ENCODE measurements at places on chromosomes 12 and 14. TPM values are rescaled to one million over a fixed set of nuclear protein-coding genes. Genes with fewer than 3 reads are reported as not detected.

SYNE3 gene
- total RNA-seq, result not detected

GRCh38 chr14:72844524-72844923, 49.4 kb downstream of the DPF3 start:
- no peak for DNase-seq

GRCh38 chr12:54363047-54363446, 1.2 kb downstream of the GPR84 start:
- no peak for DNase-seq

DNA sequence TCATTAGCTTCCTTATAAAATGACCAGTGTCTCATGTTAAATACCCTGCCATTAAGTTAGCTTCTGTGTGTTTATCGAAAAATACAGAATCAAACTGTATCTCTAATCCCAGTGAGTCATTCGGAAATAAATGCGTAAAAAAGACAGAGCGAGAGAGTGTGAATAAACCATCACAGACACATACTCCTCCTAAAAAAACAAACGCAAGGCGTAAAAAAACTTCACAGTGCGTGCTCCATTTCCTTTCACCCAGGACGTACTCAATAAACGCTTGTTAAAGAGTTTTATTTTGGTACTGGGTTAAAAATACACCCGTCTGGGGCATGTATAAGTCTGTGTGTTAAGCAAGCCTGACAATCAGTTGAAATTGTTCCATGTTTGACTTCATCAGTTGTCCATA, 58.8 kb upstream of the ISM2 start:
- no peak for DNase-seq

GRCh38 chr12:107091989-107092641, 1.2 kb downstream of the CRY1 start:
- no peak for DNase-seq
